Activated CD8-positive, alpha-beta memory T cell treated with anti-CD3 and anti-CD28 coated beads, Interleukin-2, amount 50 U/mL, for 4 hours (primary cell): ENCODE measurements at places on chromosomes 11 and 22.

DNA sequence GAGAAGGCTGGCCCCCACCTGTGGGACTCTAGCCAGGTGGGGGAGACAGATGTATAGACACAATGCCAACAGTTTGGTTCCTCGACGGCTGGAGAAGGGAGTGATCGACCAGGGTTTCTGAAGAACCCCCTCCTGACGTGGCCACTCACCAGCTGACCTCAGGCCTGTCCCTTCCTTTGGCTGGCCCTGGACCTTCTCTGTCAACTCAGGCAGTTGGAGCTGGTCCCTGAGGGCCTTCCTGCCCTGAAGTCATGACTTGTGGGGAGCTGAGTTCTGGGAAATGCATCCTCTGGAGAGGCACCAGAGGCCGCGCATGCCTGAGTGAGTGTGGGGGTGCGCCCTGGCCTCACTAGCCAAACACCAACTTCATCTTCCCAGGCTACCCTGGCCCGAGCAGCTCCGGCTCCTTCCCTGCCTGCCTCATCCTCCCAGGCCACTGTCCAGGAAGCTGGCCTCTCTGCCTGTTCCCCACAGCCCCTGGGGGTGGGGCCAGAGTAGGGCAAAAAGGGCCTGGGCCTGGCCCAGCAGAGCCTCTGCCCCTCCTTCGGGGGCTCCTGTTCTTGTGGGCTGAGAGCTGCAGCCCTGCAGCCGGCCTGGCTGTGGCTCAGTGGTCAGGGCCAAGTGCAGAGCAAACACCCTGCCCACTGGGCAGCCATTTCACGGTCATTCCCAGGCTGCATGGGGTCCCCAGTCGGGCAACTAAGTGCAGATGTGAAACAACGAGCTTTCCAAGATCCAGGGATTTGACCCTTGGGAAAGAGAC lies 23.6 kb downstream of the TXN2 start:
- no peak for DNase-seq

- DNase-seq = no peak
Measured at GRCh38 chr11:121634889-121635288, 182.1 kb upstream of the SORL1-AS1 start.

GRCh38 chr22:17938484-17938924 lies 85.9 kb downstream of the MICAL3 start:
- DNase-seq = no peak

GRCh38 chr11:72720047-72720446 lies 32.2 kb downstream of the ARAP1 start:
- DNase-seq = no peak

- no peak for DNase-seq
Measured at GRCh38 chr11:90100431-90100830, 14.7 kb downstream of the UBTFL1 start.

- no peak for DNase-seq
Measured at GRCh38 chr11:77249427-77249826, 52.1 kb downstream of the GDPD4 start.

DNA sequence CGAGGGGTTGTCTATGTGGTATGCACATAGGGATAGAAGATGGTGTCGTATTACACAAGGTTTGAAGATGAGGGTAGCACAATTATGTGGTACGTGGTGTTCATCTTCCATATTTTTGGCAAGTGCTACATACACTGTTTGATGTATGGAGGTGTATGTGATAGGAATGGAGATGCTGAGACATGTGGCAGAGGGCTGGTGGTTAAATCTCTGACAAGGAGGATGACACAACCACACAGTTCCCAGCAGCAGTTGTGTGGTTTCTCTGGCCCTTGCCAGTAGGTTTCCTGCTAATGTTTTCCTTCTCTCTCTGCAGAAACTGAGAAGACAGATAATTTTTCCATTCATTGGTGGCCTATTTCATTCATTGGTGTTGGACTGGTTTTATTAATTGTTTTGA lies 17.0 kb downstream of the NCR3LG1 start:
- no peak for DNase-seq

- DNase-seq = no peak
Measured at GRCh38 chr11:24171869-24172268, 325.0 kb upstream of the LUZP2 start.

- DNase-seq = no peak
Measured at GRCh38 chr22:46482056-46482675, 55.3 kb downstream of the CELSR1 start.

DNA sequence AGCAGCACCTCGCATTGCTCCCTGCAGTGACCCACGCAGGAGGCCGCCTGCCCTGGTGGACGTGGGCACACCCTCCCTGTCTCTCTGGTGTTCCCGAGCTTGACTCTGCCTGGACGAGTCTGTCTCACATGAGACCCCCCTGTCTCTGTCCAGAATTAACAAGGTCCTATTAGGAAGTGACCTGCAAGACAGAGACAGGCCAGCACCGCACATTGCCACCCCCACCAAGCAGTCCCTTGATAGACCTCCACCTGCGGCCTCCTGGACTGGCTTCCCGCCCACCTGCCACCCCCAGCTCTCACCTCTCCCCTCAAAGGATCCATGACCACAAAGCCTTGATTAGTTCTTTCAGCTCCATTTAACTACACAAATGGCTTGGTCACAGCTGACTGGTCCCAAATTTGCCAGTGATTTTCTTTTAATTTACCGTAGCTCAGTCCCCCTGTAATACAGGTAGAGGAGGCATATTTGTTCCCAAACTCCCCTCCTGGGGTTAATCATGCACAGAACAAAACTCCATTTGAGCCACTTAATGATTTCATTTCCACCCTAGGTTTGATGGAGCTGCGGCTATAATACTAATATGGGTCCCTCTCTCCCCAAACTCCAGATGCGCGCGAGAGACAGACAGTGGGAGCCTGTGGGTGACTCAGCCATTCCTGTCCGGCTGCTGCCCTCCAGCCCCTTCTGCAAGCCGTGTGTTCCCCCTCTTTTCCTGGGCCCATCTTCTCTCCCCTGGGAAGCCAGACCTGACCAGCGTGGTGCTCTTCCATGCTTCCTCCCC lies 11.2 kb downstream of the SPATA19 start:
- DNase-seq = no peak

GRCh38 chr11:107590460-107591377 lies at the start of gene ELMOD1:
TSS of gene ELMOD1 (plus strand) at chr11:107591147. CDS start at chr11:107618190, 27,043 bp downstream.
- DNase-seq = peak; percentile 37

DNA sequence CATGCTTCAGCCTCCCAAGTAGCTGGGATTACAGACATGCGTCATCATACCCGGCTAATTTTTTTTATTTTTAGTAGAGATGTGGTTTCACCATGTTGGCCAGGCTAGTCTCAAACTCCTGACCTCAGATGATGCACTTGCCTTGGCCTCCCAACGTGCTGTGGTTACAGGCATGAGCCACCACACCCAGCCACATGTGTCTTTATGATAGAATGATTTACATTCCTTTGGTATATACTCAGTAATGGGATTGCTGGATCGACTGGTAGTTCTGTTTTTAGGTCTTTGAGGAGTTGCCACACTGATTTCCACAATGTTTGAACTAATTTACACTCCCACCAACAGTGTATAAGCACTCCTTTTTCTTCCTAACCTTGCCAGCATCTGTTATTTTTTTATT lies 276.2 kb downstream of the METTL15 start:
- DNase-seq = no peak

DNA sequence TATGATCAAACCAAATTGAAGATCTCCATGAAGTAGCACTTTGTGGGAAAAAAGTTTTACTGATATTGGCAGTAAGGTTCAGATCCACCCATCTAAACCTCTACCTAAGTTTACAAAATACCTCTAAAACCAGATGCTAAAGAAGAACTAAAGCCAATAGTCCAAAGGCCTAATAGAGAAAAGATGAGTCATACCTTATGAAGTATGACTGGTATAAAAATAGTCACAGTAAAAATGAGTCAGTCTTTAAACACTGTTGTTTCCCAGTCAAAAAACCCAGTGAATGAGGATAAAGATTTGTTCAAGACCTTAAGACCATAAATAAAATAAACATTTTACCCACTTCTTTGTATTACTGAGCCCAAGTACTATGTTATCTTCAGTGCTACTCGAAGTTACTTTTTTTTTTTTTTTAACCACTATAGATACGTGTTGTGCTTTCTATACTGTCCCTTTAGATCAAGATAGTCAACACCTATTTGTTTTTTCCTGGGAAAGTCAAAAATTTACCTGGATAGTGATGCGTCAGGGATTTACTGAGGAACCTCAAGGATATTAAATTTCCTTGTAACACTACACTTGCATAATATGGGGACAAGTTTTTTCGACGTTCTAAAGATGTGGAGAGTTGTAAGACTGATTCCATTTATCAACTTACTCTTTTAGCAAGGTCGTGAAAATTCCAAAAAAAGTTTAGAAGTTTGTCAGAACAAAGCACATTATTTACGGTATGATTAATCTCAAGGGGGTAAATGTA lies 87.3 kb downstream of the CCDC73 start:
- no peak for DNase-seq

GRCh38 chr11:133711545-133711944 lies 133.8 kb downstream of the SPATA19 start:
- DNase-seq = no peak

GRCh38 chr11:112118176-112118575 lies 31.5 kb downstream of the SDHD start:
- DNase-seq = no peak

DNA sequence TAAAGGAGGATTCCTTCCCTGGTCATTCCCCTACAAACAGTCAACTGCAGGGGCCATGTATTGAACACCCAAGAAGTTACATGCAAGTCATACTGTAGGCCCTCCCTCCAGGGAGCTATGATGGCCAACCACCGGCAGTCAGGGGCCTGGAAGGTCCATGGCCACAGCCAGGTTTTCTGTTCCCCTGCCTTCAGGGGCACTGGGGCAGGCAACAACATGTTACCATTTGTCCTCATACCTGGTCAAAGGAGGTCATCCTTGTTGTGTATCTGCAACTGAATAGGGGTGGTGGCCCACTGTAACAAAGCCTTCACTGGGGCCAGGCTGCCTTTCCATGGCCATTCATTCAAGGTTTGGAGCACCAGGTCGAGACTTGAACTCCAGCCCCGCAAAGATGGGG lies 433.6 kb downstream of the DYNC2H1 start:
- DNase-seq = no peak

DNA sequence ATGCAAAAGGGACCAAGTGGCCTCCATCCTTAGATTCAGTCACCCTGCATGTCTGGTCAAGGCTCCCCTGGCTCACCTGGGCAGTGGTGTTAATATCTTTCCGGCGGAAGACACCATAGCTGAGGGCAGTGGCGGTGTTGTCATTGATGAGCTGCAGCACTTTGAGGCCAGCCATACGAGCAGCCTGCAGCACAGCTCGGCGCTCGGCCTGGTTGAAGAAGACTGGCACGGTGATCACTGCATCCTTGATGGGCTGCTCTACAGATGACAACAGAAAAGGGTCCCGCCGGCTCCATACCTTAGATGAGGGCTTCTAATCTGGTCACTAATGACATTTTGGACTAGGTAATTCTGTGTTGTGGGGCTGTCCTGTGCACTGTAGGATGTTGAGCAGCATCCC lies 2.6 kb downstream of the HYOU1 start:
- no peak for DNase-seq

DNA sequence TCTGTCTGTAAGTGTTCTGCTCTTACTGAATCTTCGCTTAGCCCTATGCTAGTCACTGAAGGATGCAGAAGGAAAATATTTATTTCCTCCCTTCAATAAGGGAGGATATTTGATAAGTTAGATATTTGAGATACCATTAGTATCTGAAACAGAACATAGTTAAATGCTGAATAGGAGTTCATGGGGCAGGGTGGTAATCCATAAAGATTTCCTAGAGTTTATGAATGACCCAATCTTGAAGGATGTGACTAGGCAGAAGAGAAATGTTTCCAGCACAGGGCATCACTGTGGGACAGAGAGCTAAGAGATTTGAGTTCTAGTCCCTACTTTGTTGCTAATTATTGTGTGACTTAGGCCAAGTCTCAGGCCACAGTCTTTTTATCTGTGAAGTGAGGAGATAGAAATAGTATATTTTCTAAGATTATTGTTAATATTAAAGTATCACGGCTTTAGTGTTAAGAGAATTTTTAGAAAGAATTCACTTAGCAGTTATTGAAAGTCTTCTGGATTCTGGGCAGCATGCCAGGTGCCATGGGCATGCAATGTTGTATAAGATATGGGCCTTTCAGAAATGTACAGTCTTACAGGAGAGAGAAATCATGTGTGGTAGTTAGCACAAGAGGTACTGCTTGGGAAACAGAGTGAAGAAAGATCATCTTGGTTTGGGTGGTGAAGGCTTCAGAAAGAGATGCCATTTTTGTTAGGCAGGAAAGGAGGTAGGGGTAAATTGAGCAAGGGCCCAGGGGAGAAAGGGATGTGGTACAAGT lies 24.0 kb downstream of the SWAP70 start:
- DNase-seq = no peak

GRCh38 chr11:35388061-35388460 lies 31.3 kb downstream of the SLC1A2 start:
- DNase-seq = no peak

DNA sequence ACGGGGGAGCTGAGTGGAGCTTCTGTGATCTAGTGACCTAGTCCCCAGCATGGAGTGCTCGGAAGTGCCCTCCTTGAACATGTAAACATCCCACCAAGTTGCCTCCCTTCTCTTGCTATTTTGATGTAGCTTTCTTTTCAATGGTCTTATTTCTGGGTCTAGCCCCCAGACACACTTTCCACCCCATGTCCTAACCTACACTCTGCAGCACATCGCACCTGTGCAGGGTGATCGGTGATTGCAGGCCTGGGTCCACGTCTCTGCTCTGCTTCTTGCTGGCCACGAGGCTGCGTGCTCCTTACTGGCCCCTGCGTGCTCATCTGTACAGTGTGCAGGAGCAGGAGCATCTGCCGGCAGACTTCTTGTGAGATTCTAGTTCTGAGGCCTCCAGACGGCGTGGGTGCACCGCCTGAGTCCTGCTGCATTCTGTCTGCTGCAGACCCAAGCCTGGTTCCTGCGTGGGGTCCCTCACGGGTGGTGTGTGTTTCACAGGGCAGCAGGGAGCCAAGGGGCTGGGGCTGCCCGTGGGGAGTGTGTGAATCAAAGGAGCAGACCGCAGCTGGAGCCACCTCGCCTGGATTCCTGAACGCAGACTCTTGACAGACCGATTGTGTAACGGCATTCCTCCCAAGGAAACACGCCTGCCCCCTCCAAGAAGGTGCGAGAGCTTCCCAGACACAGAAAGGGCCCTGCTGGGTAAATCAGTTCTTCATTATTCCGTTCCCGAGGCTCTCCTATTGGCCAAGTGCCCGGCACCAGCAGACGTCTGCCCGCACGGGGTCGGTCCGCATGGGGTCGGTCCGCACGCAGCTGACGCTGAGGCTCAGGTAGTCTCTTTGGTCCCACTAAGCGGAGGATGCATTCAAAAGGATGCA lies 44.4 kb upstream of the MYEOV start:
- no peak for DNase-seq

DNA sequence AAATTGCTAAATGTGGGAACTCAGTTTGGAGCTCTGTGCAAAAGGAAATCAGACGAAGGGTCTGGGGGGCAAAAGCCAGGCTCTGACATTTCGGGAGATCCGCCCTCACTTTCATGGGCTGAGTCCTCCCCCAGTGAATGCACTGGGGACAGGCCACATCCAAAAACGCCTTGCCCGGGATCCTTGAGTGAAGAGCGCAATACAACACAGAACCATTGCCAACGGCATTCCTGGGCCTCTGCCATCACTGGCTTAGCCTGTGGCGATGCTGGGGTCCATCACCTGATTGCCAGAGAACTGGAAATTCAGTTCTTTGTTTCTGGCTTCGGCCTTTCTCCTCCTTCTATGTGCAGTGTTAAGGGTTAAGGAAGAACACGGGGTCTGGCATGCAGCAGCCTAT lies 297.9 kb downstream of the SHANK2 start:
- DNase-seq = no peak

- DNase-seq = no peak
Measured at GRCh38 chr11:77175869-77176539, 48.0 kb downstream of the MYO7A start.
